ENCODE measurements at places on chromosomes 7 and 10.

DNA sequence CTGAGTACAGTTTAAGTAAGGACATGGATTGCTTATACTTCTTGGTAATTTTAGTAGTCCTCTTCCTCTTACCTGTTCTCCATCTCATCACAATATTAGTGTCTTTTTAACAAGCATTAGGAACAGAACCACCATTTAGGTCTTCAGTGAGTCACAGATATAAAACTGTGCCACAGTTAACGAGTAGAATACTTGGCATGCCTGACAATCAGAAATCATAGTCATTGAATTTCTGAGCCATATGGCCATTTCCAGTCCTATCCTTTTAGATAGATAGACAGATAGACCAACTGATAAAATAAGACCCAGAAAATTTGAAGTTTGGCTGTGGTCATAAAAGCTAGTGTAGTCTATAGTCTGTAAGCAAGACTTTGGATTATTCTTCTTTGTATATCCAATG is 71.1 kb downstream of the GBF1 start:
- DNase-seq = no peak

- DNase-seq = peak; percentile 52
These were observed 28.4 kb downstream of the TMEM130 start for GRCh38 chr7:98841179-98841997.

DNA sequence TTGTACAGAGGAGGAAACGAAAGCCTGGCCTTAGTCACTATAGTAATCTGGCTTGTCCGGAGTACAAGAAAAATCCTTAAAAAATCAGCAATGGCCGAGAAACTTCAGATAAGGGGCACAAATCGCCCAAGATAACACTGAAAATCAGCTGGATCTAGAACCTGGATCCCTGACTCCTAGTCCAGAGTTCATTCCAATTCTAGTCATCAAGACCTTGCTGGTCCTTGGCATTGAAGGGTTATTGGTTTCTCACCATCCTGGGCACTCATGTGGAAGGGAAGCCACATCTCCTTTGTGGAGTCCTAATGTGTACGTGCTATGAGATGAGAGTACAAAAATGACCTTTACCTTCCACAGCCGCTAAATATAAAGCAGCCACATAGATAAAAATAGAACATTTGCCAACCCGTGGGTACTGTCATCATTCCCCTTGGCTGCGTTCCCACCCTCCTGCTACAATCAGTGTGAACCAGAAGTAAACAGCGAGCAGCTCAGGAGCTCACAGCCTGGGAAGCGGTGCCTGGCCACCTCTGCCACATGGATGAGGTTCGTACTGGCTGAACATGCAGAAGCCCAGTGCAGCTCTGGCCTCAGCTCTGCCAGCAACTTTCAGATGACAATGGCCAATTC is 116.0 kb upstream of the PDLIM1 start:
- DNase-seq = no peak

DNA sequence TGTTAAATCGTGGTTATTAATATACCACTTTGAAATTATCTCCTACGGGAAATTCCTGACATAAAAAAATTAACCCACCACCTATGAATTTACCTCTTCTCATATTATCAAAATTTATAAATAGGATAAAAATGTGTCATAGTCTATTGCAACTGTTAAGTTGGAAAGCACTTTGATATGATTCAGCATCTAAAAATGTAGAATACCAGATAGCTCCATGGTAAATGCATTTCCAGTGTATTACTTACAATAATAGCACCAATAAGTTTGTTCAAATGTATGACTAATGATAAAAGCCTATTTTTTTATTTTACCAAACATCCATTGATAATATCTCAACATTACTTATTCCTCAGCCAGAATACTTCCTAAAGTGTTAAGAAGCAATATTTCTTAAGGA is 13.6 kb upstream of the KCND2 start:
- DNase-seq = no peak

GRCh38 chr10:12237265-12238220 is 41.6 kb downstream of the CDC123 start:
- DNase-seq = no peak

DNA sequence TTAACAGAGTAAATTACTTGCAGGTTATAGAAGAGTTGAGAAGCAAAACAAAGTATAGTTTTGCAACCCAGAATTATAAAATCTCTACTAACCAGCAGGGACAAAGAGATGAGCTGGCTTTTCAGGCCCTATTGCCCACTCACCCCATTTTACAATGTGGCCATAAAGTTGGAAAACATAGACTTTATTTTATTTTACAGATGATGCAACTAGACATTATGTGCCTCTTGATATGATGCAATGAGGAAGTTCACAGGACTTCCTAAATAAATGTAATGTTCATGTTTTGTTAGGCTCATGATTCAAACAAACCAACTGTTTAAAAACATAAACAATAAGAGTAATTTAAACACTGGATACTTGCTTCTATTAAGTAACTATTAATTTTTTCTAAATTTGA is 141.1 kb upstream of the WNT16 start:
- no peak for DNase-seq

DNA sequence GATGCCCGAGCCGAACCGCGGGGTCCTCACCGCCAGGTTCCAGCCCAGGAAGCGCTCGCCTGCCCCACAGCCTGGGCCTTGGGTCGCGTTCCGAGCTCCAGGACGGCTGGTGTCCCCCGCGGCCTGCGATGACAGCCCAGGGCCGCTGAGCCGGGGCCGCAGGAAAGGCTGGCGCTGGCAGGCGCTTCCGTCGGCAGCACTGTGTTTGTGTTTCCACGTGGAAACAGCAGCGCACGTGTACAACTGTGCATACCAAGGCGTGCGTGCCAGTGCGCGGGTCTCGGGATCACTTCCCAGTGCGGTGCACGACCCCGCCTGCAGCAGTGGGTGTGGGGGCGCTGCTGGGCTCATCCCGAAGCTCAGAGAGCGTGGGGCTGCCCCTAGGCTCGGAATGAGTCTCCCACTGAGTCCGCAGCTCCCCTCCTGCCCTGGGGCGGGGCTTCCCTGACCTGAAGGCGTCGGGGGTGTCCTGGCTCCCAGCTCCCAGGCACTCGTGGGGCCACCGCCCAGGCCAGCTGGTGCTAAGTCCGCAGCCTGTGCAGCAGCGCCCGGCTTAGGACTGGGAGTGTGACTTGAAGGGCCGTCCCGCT is 17.2 kb downstream of the AP5Z1 start:
- no peak for DNase-seq

- DNase-seq = no peak
These were observed 168.8 kb upstream of the RHOBTB1 start for GRCh38 chr10:61112771-61113170.

GRCh38 chr7:21338728-21339164 is 89.1 kb upstream of the SP4 start:
- DNase-seq = peak; percentile 53

- no peak for DNase-seq
These were observed 298.4 kb downstream of the XPNPEP1 start for GRCh38 chr10:109624939-109625338.

Measured in activated T-cell treated with anti-CD3 and anti-CD28 coated beads for 24 hours (primary cell).